T-helper 2 cell (primary cell): ENCODE measurements at places on chromosomes 5 and 9.

DNA sequence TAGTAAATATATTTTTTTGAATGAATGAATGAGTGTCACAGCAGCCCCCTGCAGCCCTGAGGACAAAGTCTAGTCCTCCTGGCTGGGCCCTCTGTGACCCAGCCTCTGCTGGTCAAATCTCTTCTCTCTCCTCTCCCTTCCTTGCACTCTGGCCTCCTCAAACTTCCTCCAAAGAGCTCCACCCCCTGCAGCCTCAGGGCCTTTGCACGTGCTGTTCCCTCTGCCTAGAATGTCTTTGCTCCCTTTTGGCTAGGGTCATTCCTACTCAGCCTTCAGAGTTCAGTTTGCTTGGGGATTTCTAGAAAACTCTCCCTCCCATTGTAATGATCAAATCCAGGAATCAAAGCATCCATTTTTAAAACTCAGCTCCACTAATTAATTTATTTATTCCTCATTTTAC is 13.0 kb downstream of the SH2D3C start:
- DNase-seq = no peak

- DNase-seq = no peak
Observed at GRCh38 chr5:99644822-99645221, 716.0 kb upstream of the CHD1 start.

GRCh38 chr9:98117984-98118639 is 910 bp downstream of the TRIM14 start:
- DNase-seq = no peak

DNA sequence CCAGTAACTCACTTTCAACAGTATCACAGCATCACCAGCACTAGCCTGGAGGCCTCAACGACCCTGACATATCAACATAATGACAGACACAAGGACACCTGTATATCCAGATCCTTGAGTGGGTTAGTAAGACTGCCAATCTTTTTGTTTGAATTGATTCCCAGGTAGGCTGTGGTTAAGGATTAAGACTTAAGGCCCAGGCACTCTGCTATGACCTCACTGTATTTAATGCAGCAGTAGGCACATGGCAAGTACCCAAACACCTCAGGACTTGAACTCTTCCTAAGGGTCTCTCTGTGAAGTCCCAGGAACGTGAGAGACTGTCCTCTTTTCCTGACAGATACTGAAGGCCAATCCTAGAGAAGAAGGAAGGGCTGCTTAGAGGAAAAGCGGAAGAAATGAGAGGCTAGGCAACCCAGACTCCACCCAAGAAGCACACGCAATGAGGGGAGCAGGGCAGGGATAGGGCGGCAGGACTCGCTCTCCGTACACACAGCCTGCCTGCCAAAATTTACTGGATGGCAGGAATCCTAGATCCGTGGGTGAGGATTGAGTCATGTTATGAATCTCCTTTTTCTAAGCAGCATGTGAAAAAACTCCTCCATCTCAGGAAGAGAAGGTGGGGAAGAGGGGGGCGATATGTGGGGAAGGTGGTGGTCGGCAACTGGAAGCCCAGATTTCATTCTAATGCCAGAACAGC is 93.4 kb downstream of the SIL1 start:
- no peak for DNase-seq

DNA sequence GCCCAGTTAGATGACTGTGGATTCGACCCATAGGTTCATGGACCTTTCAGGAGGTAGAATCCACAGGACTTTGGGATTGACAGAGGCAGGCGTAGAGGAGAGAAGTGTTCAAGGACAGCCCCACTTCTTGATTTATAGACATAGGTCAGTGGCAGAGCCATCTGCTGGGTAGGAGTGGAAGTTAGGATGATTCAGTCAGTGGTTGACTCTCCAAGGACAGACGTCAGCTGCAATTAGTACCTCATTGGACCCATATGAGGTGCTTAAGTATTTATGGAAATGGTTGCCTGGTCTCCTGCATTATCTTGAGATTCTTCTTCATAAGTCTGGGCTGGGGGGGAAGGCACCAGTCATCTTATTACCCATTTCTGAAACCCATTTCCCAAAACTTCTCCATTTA is 70.9 kb downstream of the SH3RF2 start:
- DNase-seq = no peak
